ENCODE measurements at places on chromosomes 4 and X.

DNA sequence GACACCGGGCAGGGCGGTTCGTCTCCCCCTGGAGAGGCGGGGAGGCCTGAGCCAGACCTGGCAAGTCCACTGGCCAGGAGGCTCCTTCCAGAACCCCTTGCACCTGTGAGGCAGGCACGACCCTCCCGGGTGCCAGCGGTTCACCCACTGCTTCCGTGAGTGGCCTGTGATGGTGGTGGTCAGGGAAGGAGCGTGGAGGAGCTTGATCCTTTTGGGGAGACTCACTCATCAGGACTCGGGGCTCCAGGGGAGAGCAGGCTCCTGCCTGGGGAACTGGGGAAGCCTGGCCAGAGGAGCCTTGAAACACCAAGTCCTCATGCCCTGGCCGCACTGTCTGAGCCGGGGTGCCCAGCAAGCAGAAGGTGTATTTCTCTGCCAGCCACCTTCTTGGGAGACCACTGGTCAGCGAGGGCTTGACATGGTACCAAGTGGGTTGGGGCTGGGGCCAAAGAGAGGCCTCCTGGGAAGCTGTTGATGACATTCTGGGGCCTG is 860 bp downstream of the FAM50A start:
- DNase-seq: no peak

GRCh38 chrX:122187069-122187713 is 996.9 kb upstream of the GRIA3 start:
- no peak for DNase-seq

- DNase-seq: peak; percentile 74
These were observed 104.7 kb downstream of the ABLIM2 start for GRCh38 chr4:8053688-8054449.

- no peak for DNase-seq
These were observed 242.1 kb upstream of the TRAM1L1 start for GRCh38 chr4:117327491-117327890.

- peak; percentile 90 for DNase-seq
These were observed 702 bp downstream of the TSPAN5 start for GRCh38 chr4:98657531-98658286.

GRCh38 chr4:145852256-145852839 is 86.3 kb downstream of the ZNF827 start:
- no peak for DNase-seq

- no peak for DNase-seq
These were observed 1499.7 kb upstream of the AGA start for GRCh38 chr4:178941975-178942374.

DNA sequence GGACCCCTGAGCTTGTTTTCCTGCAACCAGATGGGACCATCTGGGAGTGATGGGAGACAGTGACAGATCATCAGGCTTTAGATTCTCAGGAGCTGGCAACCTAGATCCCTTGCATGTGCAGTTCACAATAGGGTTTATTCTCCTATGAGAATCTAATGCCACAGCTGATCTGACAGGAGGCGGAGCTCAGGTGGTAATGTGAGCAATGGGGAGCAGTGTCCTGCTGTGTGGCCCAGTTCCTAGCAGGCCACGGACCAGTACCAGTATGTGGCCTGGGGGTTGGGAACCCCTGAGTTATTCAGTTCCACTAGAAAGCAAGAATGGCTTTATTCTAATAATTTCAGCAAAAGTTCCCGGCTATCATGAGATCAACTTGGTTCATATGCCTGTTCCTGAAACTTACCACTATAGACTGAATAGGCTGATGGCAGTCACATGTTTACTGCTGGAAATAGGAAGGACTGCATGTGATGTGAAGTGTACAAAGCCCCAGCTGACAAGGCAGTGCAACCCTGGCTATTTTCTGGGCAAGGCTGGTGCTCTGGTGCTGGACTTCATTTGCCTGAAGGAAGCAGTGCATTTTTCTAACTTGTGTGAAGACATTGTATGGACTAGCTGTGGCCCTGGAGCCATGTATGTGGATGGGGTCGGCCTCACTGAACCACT is 107.2 kb downstream of the SPRY1 start:
- no peak for DNase-seq

GRCh38 chr4:40586034-40586433 is 43.6 kb downstream of the RBM47 start:
- DNase-seq: no peak

Measured in NCI-H82 (cell line).